ENCODE measurements at places on chromosomes 5 and 9. TPM values are rescaled to one million over a fixed set of nuclear protein-coding genes. Genes with fewer than 3 reads are reported as not detected.

DNA sequence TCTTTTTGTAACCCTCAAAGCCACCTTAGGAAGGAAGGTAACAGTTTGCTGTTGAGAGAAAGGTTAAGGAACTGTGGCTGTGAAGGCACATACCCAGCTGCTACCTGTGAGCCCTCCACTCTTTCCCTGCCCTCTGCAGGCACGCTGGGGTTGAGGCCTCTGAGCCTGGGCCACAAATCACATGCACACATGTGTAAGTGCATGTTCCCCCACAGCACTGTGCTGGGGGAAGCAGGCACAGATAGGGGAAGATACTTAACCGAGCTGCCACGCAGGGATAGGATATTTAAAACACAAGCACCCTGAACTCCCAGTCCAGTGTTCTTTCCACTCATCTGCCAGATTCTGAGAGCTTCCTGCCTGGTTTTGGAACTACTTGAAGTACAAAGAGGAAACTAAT lies 18.1 kb downstream of the LARP1 start:
- peak overlapping the region; percentile 35 for H3K27ac ChIP-seq
- no peaks in the 10 kb centered on the region for H3K36me3 ChIP-seq
- peaks cover 24% of the 10 kb centered on the region for H3K4me1 ChIP-seq
- H3K27me3 ChIP-seq: no peaks in the 10 kb centered on the region

GRCh38 chr9:14690948-14691730 lies 2.1 kb downstream of the ZDHHC21 start:
- H3K4me3 ChIP-seq: peak overlapping the region; percentile 95
- H3K27ac ChIP-seq: peak overlapping the region; percentile 25
- no peak for DNase-seq
- no peaks in the 10 kb centered on the region for H3K27me3 ChIP-seq
- H3K4me1 ChIP-seq: peaks cover 29% of the 10 kb centered on the region
- peaks cover 10% of the 10 kb centered on the region for H3K36me3 ChIP-seq

The SAXO1 gene
- total RNA-seq: not detected

The C9 gene
- total RNA-seq: not detected

Measured in natural killer cell treated with Interleukin-12 subunit alpha and Interleukin-12 subunit beta and Interleukin-15 and Interleukin-18, amount 100 ng/mL, for 72 hours (primary cell).